Stimulated activated CD8-positive, alpha-beta memory T cell treated with anti-CD3 and anti-CD28 coated beads, Interleukin-15, amount 100 ng/mL, for 48 hours (primary cell): ENCODE measurements at places on chromosomes 1 and 21.

GRCh38 chr1:98143403-98143802 lies 222.6 kb upstream of the DPYD start:
- DNase-seq: no peak

DNA sequence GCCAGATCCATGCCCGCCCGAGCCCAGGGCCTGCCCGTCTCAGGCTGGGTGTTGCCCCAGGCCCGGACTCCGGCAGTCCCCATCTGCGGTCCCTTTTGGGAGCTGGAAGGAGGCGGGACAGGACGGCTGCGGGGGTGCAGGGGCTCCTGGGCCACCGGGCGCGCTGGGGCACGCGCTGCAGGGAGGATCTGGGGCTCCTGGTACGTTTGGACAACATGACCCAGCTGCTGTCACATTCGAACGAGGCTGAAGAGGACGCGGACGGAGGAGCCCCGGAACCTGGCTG lies 6.6 kb upstream of the CALML6 start:
- DNase-seq: no peak

DNA sequence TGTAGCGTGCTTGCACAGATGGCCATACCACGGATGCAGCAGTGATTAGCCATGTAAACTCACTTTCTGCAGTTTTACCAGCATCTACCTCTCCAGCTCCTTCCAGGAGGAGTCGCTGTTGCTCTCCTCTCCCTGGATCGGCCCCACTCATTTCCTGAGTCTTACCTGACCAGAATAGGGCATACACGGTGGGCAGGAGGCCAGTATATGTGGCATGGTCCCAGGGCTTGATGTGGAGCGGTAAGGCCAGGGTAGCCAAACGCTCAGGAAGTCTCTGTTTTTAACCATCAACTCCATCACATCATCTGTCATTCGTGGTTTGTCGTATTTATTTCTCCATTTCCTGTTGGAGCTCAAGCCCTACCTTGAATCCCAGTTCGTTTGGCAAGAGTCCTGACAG lies 163.4 kb upstream of the USP24 start:
- DNase-seq: no peak

- DNase-seq: no peak
Measured at GRCh38 chr1:204341380-204341779, 18.3 kb downstream of the PLEKHA6 start.

DNA sequence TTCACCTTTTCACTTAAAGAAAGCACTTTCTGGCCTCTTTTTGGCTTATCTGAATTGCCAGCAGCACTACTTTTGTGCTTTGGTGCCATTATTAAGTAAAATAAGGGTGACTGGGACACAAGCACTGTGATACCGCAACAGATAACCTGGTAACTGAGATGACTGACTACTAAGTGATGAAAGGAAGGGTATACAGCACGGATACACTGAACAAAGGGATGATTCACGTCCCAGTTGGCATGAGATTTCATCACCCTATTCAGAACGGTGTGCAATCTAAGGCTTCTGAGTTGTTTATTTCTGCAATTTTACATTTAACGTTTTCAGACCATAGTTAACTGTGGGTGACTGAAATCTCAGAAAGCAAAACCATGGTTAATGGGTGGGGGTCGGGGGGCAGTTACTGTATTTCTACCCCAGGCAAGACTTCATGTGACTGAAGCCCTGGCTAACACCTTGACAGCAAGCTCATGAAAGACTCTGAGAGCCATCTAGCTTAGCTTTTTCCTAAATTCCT lies 102.8 kb downstream of the CLIC6 start:
- no peak for DNase-seq

DNA sequence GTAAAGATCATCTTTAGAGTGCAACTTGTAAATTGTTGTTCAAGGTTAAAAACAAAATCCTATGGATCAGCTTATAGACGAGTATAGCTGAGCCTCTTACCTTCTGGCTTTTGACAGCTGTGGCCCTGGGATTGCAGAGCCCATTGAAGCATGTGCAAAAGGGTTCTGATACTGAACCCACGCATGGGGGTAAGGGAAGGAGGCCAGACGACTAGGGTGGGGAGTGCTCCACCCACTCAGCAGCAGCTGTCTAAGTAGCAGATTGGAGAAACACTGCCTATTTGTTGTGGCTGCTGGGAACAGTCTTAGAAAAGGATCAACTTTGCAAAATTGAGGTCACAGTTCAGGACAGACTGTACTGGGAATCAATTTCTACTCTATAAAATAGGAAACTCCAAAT lies 16.1 kb downstream of the CD101 start:
- DNase-seq: no peak

- no peak for DNase-seq
Measured at GRCh38 chr1:6999826-7000225, 214.6 kb downstream of the CAMTA1 start.
